NCI-H187 (cell line): ENCODE measurements at places on chromosomes 7 and 10.

DNA sequence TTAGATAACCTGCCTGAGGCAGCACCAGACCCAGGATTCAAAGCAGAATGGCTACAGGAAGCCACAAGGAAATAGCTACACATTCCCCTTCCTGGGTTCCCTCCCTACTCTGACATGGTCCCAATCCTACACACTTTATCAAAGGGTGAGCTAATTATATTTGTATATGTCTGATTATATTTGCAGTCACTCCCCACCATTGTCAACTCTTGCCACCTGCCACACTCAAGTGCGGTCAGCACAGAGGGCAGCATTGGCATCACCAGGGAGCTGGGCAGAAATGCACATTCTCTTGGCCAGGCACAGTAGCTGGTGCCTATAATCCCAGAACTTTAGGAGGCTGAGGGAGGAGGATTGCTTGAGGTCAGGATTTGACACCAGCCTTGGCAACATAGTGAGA, 114.1 kb upstream of the PDLIM1 start:
- no peak for DNase-seq

DNA sequence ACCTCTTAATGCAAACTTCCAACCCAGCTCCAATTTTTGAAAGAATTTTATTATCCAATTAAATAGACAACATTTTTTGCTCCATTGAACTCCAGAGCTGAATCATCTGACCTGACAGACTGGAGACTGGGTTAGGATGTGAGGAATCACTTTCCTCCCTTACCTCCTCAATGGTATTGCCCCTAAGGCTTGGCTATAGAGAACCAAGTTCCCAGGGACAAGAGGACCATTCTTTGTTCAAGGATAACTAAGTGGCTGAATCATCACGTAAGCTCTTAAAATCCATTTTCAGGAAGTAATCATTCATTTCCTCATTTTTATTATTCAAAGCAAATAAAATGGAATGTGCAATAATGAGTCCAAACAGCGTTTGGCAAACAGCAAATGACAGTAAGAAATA, 335.1 kb downstream of the GATA3 start:
- DNase-seq, result no peak

GRCh38 chr7:45187089-45187945, 29.7 kb downstream of the RAMP3 start:
- no peak for DNase-seq

- no peak for DNase-seq
These were observed 920.1 kb upstream of the AUTS2 start for GRCh38 chr7:68678196-68678595.

DNA sequence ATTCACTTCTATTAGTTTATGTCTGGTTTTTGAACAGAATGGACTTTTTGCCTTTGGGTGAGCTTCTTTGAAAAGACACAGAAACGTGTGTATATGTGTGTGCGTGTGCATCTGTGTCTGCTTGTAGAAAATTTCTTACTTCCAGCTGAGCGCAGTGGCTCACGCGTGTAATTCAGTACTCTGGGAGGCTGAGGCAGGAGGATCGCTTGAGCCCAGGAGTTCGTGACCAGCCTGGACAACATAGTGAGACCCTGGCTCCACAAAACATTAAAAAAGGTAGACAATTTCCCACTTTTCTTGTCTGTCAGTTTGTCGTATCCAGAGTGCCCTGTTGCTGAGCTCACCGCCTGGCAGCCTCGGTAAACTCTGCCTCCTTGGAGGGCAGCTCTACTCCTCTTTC, 25.4 kb downstream of the PPP2R2D start:
- no peak for DNase-seq

GRCh38 chr10:32943395-32943794, 14.6 kb downstream of the ITGB1 start:
- no peak for DNase-seq

- no peak for DNase-seq
These were observed 287.8 kb downstream of the WDR11 start for GRCh38 chr10:121138918-121139317.
